NK-92 treated with Interleukin-12 subunit alpha and Interleukin-12 subunit beta, amount 100 ng/mL, for 24 hours (cell line): ENCODE measurements at places on chromosomes 1 and 21.

DNA sequence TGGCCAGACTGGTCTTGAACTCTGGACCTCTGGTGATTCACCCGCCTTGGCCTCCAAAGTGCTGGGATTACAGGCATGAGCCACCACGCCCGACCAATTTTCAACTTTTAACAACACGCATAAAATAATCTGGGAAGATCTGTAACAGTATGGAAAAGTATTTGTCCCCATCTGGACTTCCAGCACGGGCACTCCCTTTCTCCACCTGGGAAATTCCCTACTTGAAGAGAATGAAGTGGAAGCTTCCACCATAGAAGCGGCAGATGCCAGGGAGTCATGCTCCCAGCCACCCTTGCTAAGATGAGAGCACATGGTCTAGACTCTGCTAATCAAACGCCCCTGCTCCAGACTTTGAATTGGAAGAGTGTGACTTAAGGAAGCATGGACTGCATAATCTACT, 9.0 kb upstream of the GPR137B start:
- no peak for DNase-seq

DNA sequence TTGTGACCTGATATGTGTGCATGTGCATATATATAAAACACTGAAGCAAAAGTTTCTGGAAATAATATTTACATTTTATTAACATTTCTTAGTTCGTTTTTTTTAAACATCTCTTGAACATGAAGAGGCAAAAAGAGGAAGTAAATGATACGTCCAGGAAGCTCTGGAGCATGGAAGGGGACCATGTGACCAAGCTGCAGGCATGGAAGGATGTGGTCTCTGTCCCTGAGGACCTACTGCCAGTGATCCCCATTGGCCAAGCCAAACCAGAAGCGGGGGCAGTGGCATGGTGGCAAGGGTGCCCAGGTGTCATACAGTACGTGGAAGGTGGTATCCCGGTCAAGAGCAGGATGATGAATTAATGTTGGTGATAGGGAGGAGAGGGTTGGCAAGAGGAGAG, 268.3 kb upstream of the PROX1 start:
- no peak for DNase-seq

- no peak for DNase-seq
These were observed 63.5 kb downstream of the SKI start for GRCh38 chr1:2291577-2291976.

GRCh38 chr1:192261476-192261875, 55.3 kb upstream of the RGS21 start:
- DNase-seq, result no peak

DNA sequence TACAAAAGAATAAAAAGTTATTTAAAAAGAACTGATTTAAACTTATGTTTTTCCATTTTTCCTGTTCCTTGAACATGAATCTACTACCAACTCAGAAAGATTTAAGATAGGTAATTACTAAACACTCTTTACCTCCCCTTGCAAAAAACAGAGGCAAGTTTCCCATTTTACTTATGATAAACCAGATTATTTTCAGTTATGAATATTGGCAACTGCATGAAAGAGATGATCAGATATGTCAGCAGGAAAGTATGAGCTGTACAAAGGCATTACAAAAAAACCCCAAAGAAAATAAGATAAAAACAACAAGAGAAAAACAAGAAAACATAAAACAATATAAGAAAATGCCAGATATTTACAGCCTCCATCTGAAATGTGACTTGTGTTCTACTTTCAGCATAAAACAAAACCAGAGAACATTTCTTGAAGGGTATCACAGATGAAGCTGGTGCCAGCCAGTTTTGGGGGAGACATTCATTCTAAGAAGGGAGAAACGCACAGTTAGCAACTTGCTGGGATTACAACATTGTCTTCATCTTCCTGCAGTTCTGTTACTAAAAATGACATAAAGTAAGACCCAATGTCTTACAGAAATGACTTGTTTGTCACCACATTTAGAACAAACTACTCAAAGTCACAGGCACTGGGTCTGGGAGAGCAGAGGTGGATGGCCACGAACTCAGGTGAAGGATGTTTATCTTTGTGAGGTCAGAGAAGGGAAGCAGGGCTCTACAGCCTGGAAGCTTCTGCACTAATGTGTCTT, 19.1 kb downstream of the ZC3H12A start:
- no peak for DNase-seq
